NCI-H2029 (cell line): ENCODE measurements at places on chromosomes 3 and 15.

GRCh38 chr3:171797265-171797679, 13.0 kb downstream of the PLD1 start:
- no peak for DNase-seq

- DNase-seq = no peak
Observed at GRCh38 chr3:76362643-76363042, 577.3 kb upstream of the ZNF717 start.

GRCh38 chr3:153658136-153658535, 463.1 kb upstream of the ARHGEF26 start:
- DNase-seq = no peak

GRCh38 chr3:151296226-151296625, 17.9 kb upstream of the P2RY14 start:
- DNase-seq = no peak

DNA sequence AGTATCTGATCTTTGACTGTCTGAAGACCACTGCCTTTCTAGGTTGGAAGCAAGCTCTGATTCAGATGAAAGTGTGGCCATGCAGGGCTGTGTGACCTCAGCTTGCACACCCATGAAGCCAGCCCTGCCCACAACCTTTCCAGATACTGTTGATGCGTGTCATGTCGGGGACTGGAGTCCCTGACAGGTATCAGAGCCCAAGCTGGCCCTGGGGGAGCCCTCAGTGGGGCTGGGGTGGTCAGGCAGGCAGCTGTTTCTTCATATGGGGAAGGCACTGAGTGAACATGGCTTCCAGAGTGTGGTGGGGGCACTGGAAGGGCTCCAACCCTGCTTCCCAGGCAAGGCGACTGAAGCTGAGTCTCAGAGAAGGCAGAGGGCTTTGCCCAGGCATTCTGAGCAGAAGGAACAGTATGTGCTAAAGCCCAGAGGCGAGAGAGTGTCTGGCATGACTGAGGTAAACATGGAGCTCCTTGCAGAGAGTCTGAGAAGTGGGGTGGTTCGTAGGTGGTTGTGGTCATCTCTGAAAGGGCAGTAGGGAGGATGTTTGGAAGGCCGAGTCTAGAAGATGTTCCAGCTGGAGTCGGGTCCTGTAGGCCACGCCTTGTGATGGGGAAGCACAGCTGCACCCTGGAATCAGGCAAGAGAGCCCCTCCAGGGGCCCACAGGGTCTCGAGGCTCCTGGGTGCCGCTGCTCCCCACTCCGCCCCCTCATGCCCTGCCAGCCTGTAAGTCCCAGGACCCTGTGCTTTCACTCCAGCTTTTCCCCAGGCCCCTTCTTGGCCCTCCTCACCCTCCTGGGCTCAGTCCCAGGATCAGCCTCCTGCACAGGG, 122.2 kb downstream of the EEFSEC start:
- DNase-seq = no peak

- no peak for DNase-seq
Observed at GRCh38 chr15:70432924-70433495, 330.3 kb downstream of the UACA start.

GRCh38 chr15:32878869-32879805, 161.3 kb downstream of the GREM1 start:
- DNase-seq = no peak

DNA sequence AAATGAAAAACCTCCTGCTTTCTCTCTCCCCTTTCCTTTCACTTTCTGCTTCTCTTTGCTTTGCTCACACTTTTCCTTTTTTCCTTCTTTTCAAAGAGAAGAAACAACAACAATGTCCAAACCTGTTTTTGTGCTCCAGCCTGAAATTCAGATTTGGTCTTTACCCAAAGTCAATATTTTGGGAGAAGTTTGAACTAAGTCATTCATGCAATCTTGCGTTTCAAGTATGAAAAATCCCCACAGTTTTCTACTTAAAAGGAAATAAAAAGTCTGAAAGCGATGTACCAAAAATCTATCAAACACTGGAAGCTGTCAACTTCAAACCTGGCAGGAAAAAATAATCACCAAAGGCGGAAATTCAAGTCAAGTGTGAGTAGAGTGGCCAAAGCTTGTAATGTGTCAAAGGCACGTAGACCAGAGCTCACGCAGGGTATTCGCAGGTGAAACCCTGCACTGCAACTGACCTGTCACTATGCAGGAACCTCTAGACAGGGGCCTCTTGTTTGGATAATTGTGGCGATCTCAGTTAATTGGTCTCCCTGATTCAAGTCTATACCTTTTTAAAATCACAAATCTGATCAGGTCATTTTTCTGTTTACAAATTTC, 118.8 kb upstream of the GALNT15 start:
- DNase-seq = no peak

DNA sequence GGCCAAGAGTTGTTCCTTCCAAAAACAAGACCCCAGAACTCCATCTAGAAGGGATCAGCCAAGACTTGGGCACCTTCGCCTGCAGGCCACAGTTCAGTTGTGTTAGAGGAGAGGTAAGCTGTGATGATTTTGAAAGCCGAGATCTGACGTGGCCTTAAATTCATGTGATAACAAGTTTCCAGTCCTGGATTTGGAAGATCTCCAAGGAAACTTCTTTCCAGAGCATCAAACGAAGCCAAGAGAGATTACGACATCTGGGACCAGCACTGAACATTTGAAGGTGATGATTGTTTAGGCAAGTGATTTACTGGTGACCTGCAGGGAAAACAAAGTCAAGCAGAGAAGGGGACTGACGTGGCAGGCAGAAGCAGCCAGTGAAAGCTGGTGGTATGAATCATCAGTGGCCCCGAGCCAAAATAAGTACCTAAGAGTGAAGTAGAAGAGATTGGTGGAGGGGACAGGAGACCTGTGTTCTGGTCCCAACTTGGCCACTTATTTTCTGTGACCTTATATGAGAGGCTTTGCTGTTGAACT, 339.0 kb upstream of the PROK2 start:
- DNase-seq = peak; percentile 41

DNA sequence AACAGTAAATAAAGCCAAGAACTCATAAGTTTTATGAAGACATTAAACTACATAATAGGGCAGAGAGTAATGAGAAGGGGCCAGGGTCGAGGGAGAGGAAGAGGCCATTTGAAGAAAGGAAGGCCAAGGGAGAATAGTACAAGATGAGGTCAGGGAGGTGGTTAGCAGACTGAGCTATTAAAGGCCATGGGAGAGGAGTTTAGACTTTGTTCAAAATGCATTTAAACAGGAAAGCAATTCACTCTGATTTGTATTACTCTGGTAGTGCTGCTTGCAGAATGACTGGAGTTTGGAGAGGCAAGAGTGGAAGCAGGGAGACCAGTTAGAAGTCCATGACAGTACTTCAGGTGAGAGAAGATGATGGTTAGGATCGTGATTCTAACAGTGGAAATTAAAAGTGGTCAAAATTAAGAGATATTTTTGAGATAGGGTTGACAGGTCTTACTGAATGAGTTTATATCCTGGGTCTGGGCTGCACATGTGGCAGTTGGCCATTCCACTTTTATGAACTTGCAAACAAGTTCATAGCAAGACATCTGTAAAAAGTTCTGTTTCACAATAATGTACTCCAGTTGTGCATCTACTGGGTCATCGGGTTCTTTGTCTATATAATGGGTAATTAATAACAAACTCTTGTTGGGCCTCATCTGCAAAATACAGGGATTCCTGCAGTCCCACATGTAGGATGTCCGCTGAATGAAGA, 16.3 kb downstream of the PPP2R3A start:
- no peak for DNase-seq

- no peak for DNase-seq
Observed at GRCh38 chr15:21261396-21261964, 178.8 kb downstream of the POTEB3 start.

GRCh38 chr3:159829056-159829455, 159.6 kb upstream of the IL12A start:
- no peak for DNase-seq

- peak; percentile 5 for DNase-seq
Observed at GRCh38 chr3:48952510-48953118, 34.0 kb downstream of the ARIH2 start.

- no peak for DNase-seq
Observed at GRCh38 chr3:25904206-25904605, 114.3 kb downstream of the OXSM start.

DNA sequence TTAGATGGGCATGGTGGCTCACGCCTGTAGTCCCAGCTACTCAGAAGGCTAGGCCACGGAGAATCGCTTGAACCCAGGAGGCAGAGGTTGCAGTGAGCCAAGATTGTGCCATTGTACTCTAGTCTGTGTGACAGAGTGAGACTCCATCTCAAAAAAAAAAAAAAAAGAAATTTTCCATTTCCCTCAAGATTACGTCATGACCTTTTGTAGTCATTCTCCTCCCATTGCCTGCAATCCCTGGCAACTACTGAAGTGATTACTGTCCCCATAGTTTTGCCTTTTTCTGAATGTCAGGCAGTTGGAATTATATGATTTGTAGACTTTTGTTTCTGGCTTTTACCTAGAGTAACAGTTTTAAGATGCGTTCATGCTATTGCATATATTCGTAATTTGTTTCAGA, 28.0 kb downstream of the WDR76 start:
- DNase-seq = no peak

DNA sequence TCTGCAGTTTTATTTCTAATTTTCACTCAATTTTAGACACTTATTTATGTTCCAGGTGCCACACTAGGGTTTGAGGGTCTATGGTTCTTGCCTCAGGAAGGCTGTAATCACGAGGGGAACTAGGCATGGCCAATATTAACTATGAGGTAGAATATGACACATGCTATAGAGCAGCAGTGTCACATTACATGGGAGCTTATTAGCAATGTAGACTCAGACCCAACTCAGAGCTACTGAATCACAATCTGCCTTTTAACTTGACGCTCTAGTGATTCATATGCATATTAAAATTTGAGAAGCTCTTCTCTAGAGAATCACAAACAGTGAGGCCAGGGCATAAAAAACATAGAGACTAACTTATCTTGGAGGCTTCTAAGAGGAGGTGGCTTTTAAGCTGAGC, 32.8 kb upstream of the MRPL3 start:
- DNase-seq = no peak

DNA sequence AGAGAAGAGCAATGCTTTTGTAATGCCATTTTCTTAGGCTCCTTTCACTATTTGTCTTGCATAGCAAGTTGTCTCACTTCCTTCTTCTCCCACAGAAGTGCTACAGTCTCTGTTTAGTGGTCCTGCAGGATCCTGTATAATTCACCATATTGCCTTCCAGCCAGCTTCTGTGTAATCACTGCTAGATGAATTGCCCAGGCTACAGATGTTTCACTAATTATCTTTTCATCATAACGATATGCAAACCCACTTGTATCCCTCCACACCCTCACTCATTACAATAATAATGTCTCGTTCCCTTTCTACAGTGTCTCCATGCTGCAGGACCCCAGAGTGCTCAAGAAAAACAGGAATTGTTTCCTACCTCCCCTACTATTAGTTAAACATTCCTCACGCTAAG, 402.9 kb downstream of the TBL1XR1 start:
- DNase-seq = no peak

DNA sequence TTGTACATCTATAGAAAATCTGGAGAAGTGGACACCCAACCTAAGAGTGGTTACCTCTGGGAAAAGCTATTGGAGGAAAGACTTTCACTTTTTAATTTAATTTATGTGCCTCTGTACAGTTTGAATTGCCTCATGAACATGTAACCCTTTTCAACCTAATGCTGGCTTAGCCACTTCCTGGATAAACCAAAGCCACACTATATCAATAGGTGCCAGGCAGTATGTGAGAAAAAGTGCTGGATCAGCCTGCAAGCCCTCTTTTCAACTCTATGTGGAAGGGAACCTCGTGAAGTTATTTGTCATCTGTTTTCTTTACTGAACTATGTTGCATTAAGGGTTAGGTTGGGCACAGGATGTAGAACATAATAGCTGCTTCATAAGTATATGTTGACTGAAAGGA, 9.3 kb upstream of the TOPAZ1 start:
- no peak for DNase-seq

DNA sequence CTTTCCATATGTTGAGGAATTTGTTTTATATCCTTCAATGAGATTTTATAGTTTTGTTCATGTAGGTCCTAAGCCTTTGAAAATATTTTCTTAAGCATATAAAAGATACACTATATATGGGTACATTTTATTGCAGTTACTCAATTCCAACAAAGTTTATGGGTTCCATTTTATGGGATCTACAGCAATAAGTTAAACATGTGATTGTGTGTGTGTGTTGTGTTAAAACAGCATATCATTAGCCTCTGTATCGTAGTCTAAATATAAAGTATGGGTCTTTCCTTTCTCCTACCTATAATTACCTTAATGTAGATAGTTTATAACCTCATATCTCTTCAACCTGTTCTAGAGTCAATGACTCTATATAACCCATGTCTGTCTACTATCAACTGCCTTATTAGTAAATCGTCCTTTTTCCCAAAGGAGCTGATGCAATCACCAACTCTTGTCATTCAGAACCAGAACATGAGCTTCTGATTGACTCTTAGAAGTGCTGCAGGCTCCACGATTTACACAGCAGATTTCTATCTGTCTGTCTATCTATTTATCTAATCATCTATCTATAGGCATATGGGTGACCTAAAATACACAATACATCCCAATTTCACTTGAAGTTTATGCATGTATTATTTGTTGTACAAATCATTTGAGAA, 512.6 kb upstream of the CBLB start:
- DNase-seq = no peak

- DNase-seq = no peak
Observed at GRCh38 chr15:50697109-50697797, 10.7 kb upstream of the TRPM7 start.

DNA sequence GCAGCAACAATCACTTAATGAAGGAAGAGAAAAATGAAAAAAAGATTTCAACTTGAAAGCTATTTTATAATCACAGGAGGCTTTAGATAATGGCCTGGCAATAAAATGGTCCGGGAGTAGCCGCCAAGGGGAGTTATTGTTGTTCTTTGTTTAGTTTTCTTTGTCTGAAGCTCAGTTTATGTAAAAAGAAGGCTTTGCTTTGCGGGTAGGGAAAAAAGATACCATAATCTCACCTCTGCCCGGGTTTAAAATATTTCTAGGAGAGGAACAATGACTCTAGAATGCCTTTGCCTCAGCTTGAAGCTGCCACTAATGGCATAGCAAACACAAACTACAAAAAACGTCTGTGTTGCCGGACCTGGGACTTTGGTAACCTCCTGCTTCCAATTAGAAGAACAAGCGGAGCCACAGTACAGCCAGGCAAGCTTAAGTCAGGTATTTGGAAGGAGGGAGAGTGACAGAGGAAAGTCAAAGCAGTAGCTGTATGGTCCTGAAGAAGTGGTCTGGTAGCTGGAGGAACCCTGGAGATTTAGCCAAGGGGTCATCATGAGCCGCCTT, 764.5 kb downstream of the TUSC7 start:
- DNase-seq = no peak
